ENCODE measurements at places on chromosomes 7 and 10. TPM values are rescaled to one million over a fixed set of nuclear protein-coding genes. Genes with fewer than 3 reads are reported as not detected.

Gene GPR22
- total RNA-seq = 1.1 TPM

Gene DPP6
- 0.50 TPM for total RNA-seq

Gene ZNF425
- 1.9 TPM for total RNA-seq

Gene ADAM12
- 40.8 TPM for total RNA-seq
